ENCODE measurements at places on chromosomes 13 and 19.

- peak; percentile 27 for DNase-seq
Measured at GRCh38 chr19:28727480-28728159, 485.3 kb downstream of the UQCRFS1 start.

- DNase-seq: no peak
Measured at GRCh38 chr13:65460136-65460535, 1770.0 kb downstream of the PCDH9 start.

GRCh38 chr13:92500192-92500591 lies 726.4 kb upstream of the GPC6 start:
- DNase-seq: no peak

- no peak for DNase-seq
Measured at GRCh38 chr13:108690726-108691125, 61.3 kb downstream of the MYO16 start.

GRCh38 chr13:98488736-98489135 lies 88.2 kb downstream of the STK24 start:
- no peak for DNase-seq

GRCh38 chr13:78841358-78841963 lies 182.5 kb upstream of the OBI1 start:
- DNase-seq: no peak

- DNase-seq: no peak
Measured at GRCh38 chr13:76692346-76692745, 193.9 kb downstream of the KCTD12 start.

DNA sequence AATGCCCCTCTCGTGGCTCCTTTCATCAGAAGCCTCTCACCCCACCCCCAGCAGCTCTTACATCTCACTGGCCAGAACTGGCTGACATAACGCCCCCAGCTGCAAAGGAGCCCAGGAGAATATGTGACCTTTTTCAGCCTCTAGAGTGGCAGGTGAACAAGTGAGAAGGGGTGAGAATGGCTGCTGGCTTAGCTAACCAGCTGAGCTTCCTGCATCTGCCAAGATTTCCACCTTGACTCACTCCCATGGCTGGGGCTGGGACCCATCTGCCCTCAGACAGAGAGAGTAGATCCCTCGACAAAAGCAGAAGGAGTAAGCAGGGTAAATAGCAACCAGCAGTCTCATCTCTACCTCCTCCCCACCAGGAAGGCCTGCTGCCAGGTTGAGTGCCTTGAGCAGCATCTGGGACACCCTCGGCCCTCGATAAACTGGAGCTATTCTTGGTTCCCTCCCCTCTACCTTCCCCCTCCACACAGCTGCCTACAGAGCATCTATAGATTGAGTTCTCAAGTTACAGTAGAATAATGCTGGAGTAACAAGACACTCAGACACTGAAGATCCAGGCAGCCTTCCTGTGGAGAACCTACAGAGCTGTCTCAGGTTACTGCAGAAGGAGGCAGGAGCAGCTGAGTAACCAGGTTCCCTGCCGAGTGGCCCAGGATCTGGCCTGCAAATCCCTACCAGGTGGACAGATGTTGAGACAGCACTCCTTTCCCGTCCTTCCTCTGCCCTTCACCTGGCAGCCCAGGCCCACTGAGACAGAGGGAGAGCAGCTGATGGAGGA lies 15.5 kb downstream of the KASH5 start:
- DNase-seq: no peak

- DNase-seq: peak; percentile 23
Measured at GRCh38 chr19:5155586-5156210, 184.9 kb downstream of the PTPRS start.

DNA sequence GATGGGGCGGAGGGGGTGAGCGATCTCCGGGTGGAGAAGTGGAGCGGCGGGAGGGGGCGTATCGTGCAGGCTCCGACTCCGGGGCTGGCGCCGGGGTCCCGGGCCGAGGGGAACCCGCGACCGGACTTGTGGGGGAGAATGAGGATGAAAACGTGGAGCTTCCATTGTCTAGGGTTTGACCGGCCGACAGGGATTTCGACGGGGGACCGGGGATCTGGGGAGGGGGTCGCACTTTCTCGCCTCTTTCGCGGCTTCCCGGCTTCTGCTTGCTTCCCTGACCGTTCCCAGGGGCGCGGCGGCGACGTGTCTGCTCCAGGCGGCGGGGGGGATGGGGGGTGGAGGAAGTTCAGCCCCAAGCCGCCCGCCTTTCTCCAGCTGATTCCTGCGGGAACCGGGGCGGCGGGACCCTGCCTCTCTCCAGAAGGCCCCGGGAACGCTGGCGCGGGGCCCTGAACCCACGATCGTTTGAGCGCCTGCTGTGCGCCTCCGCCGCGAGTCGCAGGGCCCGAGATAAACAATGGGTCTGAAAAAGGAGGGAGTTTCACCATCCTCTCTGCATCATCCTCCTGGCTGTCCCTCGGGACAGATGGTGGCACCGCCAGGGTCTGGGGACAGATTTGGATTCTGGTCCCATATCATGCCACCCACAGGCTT lies 790 bp downstream of the TPM4 start:
- DNase-seq: no peak

- no peak for DNase-seq
Measured at GRCh38 chr19:35395382-35396199, 24.7 kb downstream of the GPR42 start.

GRCh38 chr19:30896554-30896953 lies 452.7 kb downstream of the TSHZ3 start:
- DNase-seq: no peak

- no peak for DNase-seq
Measured at GRCh38 chr19:19176950-19177349, 6.9 kb upstream of the MEF2B start.

DNA sequence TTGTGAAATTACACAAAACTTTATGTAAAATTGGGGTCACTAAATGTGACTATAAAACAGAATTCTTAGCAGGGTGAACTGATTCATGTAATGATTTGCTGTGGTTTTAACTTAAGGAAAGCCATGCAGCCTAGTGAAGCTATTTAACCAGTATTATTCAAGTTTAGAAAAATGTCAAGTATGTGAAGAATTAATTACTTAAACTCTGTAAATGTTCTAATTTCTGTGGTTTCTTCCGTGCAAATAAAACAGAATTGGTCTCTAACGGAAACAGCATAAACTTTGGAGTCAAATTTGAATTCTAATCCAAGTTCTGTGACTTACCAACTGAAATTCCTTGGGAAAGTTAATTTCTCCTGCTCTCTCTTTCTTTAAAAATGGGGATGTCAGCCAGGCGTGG lies 13.3 kb downstream of the CDC16 start:
- DNase-seq: no peak

- no peak for DNase-seq
Measured at GRCh38 chr19:54364775-54365257, at the start of gene LAIR1. Gene LAIR1 (minus strand): TSS chr19:54364931. CDS start chr19:54364804, 127 bp downstream.

DNA sequence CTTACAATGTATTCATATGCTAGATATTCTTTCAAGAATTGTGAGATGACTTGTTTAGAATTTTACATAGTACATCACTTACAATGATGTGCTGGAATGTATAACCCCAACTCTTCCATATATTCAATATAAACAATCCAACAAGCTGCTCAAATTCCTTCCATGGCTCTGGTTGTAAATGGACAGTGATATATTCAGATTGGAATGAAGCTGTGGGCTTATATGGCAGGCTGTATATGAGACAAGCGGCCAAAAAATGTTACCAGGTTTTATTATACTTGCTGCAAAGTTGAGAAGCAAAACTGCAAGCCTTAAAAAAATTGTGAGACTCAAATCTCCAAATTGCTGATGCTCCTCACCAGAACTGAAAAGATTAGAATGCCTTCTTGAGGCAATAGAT lies 83.6 kb upstream of the KLF12 start:
- no peak for DNase-seq

DNA sequence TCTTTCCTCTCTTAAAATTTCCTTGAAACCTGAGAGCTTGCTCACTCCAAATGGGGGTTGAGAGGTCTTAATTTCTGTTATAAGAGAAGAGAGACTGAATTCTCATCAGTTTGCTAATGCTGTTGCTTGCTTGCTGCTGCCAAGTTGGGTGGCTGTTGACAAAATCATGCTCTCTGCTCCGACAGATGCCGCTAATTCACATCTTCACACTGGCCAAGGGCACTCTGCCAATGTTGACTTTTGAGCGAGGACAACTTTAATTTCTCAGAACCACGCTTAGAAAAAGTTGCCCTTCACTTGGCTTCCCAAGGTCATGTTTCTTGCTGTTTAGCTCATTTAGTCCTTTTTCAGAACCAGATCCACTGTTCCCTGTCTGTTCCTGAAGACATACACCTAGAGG lies 402.9 kb downstream of the HS6ST3 start:
- DNase-seq: no peak

DNA sequence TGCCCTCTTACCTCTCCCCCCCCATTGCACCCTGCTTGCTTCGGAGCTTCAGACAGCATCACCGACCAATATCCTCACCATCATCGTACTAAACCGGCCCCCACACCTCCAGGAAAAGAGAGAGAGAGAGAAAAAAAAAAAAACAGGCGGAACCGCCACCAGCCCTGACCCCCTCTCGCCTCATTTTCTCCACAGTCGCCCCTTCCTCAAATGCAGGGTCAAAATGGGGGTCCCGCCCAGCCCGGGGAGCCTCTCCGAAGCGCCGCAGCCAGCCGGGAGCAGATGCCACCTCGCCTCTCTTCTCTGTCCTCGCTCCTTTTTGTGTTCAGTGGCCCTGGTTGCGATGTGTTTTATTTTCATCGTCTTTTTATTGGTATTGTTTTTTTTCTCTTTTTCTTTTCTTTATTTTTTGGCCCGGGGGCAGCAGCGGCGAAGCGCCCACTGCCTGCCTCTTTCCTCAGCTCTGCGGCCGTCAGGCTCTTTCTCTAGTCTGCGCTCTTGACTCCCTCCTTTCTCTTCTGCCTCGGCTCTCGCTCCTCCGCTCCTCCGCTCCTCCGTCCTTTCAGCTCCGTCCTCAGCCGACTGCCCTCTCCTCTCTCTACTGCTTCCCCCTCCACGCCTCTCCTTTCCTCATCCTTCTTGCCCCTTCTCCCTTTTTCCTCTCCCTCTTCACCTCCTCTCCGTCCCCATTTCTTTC lies 41.4 kb downstream of the DEDD2 start:
- DNase-seq: no peak

GRCh38 chr19:4987692-4988370 lies 18.9 kb downstream of the KDM4B start:
- DNase-seq: no peak

GRCh38 chr13:111202156-111202621 lies 87.1 kb downstream of the ARHGEF7 start:
- DNase-seq: no peak

DNA sequence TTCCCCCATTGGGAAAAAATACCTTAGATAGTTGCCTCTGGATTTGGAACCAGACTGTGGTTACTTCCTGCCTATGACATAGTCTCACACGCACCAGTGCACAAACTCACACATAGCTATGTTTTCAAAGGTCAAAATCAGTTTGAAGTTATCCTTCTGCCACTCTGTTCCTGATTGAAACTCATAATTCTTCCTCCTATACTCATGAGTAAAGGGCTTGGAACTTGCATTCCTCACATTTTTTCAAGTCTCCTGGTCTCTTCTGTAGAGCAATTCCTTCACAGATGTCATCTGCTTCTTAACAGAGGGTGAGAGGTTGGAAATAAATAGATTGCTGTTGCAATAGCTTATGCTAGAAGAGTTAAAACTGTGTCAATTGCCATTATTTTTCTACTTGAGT lies 18.6 kb upstream of the POSTN start:
- DNase-seq: no peak

- no peak for DNase-seq
Measured at GRCh38 chr19:34556488-34556887, 74.9 kb downstream of the WTIP start.

Measured in D721Med (cell line).